Left cardiac atrium (tissue), 4 donors: ENCODE measurements at places on chromosomes 5 and 9. TPM values are rescaled to one million over a fixed set of nuclear protein-coding genes. Genes with fewer than 3 reads are reported as not detected.

DNA sequence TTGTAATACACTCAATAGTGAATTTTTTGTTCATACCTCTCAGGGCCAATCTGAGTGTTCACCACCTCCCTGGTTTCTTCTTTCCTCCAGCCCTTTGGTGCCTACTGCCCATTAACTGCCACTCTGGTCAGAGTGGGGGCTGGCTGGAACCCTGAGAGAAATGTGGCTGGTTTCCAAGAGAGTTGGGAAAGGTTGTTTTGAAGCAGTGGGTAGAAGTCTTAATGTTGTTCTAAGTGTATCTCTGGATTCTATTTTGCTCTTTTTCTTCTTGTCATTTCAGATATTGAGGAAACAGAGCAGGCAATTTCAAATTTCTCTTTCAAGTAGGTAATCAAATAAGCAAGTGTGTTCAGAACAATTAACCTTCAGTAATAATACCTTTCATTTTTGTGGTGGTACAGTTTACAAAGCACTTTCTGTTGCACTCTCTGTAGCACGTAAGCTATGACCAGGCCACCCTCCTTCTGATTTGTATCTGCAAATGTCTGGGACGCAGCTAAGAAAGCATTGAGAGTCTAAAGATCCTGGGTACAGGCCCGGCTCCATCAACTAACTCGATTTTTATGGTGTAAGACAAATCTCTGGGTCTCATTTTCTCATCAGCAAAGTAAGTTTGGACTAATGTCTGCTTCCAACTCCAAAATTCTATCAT lies 8.4 kb downstream of the SLC1A3 start:
- no peak for DNase-seq

- no peak for DNase-seq
Measured at GRCh38 chr5:32017692-32018367, 156.3 kb downstream of the GOLPH3 start.

- DNase-seq = no peak
Measured at GRCh38 chr5:120375248-120375647, 88.9 kb upstream of the PRR16 start.

DNA sequence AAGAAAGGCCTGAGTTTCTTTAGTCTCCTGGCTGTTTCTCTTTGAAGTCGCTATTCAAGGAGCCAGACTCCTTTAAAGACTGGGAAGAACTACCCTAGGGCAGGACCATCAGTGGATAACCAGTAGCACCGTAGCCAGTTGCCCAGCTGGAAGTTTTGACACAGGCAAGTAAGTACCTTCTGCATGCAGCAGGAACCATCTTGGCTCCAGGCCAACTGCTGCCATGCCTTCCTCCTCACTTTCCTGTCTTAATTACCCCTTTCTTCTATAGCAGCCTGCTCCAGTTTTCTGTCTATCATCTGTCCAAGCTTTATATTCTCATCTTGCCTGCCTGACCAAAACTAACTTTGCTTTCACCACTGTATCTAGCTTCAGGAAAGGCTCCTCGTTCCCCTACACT lies 149.7 kb upstream of the SV2C start:
- no peak for DNase-seq

DNA sequence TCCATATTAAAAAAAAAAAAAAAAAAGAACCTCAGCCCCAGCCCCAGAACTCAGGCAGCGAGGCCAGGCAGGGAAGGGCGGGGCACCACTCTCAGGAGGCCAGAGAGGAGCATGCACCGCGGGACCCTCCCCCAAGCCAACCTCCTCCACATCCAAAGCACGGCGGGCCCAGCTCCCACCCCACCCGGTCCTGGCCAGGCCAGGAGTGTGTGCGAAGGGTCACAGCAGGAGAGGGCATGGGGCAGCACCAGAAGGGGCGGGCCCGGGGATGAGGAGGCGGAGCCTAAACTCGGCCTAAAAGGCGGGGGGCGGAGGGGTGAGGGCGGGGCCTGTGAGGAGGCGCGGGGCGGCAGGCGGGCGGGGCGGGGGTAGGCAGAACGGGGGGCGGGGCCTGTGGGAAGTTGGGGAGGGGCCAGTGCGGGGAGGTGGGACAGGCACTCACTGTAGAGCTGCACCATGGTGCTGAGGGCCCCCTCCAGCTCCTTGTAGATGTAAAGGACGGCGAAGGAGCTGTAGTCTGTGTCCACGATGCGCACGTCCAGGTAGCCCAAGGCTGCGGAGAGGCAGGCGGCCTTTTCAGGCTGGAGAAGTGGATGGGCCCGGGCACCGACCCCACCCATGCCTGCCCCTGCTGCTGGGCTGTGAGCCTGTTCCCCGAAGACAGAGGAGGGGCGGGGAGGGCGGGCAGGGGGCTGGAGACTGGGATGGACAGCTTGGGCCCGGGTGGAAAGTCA lies 1.2 kb downstream of the LCN15 start:
- peak; percentile 71 for DNase-seq

GRCh38 chr9:68437785-68438184 lies 81.4 kb downstream of the PGM5 start:
- peak; percentile 70 for DNase-seq

- DNase-seq = no peak
Measured at GRCh38 chr9:16824545-16825330, 45.7 kb downstream of the BNC2 start.

DNA sequence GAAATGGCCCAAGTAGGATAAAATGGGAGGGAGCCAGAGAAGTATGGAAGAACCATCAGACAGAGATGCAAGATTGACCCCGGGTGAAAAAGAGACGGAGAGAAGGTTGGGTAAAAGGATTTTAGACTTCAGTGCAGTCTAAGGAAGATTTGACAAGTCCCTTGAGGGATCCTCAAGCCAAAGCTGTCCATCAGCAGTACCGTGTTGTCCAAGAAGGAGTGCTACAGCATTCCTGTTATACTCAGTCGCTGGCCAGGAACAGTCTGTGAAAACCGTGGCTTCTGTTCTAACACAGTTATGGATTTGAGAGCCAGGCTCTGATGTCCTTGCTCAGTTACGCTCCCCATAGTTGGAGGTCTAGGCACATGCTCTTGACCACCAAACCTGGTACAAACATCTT lies 383.9 kb upstream of the DAB2 start:
- DNase-seq = no peak

- no peak for DNase-seq
Measured at GRCh38 chr9:79201636-79202035, 370.1 kb upstream of the TLE4 start.

DNA sequence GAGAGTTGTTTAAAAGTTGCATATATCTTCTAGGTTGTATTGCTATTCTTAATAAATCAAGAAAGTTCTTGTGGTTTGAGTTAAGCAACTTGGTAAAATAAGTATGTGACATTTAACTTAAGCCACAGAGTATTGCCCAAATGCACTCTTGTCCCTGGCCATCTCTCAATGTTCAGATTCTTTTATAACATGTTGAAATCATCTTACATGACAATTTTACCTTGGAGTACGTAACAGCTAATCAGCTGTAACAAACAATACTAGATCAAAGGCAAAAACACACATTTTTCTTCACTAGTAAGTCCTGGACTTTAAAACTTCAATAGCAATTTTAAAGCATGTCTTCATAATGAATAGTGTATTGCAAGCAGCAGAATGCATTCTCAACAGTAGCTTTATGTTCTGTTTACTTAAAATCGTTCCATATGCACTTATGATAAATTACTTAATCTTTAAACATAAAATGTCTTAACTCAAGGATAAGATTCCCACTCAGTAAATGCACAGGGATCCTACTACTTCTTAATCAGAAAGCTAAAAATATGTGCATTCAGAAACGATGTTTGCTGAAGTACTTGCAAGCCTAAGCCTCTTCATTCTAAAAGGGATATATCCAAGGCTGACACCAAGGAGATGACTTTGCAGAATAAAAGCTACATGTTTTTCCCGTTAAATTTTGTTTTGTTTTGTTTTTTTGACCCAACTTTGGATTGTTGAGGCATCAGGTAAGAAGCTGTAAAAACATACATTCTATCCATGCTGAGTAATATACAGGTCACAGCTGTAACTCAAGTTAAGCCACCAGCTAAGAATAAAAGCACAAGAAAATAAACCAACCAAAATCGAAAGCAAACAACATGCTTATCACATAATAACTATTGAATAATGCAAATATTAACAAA lies 86.1 kb upstream of the NFIB start:
- DNase-seq = no peak

- DNase-seq = peak; percentile 79
Measured at GRCh38 chr9:136544548-136544963, 1.3 kb downstream of the NOTCH1 start.

- DNase-seq = no peak
Measured at GRCh38 chr9:132005899-132006298, 73.8 kb downstream of the MED27 start.

GRCh38 chr9:127049581-127049980 lies 72.9 kb downstream of the ANGPTL2 start:
- no peak for DNase-seq

SHC3 gene
- 1.5 TPM for total RNA-seq

TTC23L gene
- total RNA-seq = not detected

CNOT8 gene
- total RNA-seq = 29.3 TPM

F12 gene
- total RNA-seq = 0.39 TPM

PTGR1 gene
- total RNA-seq = 37.5 TPM

PCDHGA9 gene
- total RNA-seq = 3.6 TPM
